ENCODE measurements at places on chromosomes 7 and 10.

DNA sequence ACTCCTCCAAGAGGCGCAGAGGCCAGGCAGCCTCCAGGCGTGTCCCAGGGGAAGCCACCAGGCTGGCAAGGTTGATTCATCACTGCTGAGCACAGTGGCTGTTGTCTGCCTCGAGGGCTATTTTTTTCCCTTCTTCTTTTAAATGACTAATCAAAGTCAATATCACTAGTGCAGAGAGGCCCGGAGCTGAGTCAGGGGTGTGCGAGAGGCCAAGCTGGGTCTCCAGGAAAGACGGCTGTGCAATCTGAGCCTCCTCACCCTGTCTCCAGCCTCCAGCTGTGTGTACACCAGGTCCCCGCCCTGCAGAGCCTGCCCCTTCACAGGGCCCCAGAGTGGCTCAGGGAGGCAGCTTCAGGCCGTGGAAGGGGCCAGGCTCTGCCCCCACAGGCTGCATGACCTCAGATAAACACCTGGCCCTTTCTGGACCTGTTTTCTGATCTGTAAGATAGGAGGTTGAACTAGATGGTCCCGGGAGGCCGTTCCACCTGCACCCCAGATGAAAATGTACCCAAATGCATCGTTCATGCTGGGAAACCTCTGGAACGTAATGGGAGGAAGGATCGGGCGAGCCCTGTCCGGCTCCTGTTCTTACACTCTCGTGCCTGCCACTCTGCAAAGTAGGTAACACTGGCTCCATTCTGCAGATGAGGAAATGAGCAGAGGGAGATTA, 3.7 kb downstream of the STX1A start:
- peak; percentile 95 for DNase-seq

DNA sequence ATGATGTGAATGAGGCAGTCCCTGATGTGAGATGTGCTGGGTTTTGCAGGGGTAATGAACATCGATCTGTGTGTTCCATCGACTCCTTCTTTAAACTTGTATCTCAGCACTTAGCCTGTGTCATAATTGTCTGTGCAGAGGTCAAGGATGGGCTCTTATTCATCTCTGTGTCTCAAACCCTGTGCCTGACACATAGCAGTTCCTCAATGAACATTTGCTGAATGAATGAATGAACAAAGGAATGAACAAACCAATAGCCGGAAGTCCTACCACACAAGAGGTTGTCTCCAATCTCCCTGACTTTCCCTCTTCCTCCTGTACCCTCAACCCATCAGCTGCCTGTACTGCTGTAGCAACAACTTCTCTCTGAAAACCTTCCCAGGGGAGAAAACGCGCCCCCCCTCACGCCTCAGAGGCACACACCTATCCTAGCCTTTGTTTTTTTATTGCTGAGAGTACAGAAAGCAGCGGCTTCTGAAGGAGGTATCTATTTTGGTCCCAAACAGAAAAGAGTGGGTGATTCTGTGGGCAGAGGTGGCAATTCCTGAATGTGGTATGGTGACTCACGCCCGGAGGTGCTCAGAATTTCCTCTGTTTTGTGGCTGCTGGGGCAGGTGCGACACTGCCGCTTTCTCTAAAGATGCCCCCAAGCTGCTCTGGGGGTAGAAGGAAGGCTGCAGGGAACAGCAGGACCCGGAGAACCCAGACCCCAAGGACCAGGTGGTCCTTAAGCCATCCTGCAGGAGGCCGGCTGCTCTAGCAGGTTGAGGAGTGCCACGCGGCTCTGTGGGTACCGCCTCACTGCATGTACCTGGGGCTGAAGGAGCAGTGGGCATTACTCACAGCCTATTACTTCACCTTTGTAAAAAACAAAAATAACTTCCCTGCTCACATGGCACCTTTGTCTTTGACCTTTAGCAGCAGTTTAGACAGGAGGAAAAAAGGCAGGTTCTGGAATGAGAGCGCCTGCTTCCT, 9.6 kb downstream of the IL2RA start:
- no peak for DNase-seq

GRCh38 chr7:632831-633210, 93.7 kb upstream of the DNAAF5 start:
- no peak for DNase-seq

DNA sequence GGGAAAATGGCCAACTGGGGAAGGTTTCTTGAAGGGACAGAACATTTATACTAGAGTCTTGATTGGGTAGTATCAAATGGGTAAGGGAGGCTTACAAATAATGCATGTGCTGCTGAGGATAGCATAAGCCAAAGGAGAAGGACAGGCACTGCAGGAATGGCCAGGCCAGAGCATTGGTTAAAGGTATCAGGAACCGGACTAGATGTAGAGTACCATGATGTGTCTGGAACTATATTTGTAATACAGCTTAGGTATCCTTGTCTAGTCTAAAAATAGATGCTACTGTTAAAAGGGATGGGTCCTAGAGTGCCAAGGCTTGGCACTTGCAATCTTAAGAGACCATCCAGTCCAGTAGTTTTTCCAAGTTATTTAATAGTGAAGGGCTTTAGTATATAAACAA, 20.3 kb downstream of the TMEM243 start:
- no peak for DNase-seq

GRCh38 chr10:99993701-99994689, 15.8 kb downstream of the DNMBP start:
- DNase-seq, result peak; percentile 91

- DNase-seq, result no peak
Observed at GRCh38 chr7:1322240-1323110, 89.8 kb downstream of the UNCX start.

DNA sequence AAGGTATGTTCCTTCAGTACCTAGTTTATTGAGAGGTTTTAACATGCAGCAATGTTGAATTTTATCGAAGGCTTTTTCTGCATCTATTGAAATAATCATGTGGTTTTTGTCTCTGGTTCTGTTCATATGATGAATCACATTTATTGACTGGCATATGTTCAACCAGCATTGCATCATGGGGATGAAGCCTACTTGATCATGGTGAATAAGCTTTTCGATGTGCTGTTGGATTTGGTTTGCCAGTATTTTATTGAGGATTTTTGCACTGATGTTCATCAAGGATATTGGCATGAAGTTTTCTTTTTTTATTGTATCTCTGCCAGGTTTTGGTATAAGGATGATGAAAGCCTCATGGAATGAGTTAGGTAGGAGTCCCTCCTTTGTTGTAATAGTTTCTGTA, 204.0 kb upstream of the GNAI1 start:
- peak; percentile 8 for DNase-seq
